ENCODE measurements at places on chromosomes 2 and 18.

GRCh38 chr18:54906331-54907185 lies 52.7 kb downstream of the CCDC68 start:
- no peak for DNase-seq

DNA sequence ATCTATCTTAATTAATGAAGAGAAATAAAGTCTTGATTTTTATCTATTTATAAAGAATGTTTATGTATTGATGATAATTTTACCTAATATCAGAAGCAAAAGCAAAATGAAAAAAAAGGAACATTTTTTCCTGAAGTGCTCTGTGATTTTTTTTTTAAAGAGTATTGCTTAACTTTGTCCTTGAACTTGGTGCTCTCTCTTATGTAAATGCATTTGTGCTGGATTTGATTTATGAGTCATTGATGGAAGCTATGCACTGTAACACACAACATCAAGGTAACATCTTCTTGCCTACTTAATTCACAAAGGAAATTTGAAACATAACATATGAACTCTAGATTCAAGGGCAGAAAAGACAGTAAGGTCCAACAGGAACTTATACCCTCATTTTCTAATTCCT lies 312.9 kb upstream of the CDH19 start:
- DNase-seq = no peak

- DNase-seq = no peak
Measured at GRCh38 chr2:86249579-86250391, 50.5 kb downstream of the MRPL35 start.

DNA sequence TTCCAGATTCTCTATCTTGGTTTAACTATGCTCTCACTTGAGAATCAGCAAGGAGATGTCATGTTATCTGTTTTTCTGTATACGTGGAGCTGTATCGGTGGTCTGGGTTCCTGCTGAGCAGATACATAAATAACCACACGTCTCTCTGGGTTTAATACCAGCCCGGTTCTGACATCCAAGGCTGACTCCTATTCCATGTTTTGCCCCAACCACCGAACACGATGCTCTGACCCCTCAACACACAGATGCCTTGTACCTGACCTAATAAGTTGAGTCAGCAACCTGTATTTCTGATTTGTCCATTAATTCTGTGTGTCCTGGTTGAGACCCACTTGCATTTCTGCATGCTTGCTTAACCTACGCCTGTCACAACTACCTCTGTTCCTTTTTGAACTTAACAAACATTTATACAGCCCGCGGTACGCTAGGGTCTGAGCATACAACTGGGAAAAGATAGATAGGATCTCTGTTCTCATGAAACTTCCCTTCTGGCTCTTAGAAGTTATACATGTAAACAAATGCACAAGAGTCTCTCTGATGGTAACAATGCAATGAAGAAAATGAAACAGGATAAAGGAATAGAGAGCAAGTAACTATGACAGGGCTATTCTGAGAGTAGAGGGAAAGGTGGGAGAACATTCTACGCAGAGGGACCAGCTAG lies 480.4 kb downstream of the PARD3B start:
- no peak for DNase-seq

DNA sequence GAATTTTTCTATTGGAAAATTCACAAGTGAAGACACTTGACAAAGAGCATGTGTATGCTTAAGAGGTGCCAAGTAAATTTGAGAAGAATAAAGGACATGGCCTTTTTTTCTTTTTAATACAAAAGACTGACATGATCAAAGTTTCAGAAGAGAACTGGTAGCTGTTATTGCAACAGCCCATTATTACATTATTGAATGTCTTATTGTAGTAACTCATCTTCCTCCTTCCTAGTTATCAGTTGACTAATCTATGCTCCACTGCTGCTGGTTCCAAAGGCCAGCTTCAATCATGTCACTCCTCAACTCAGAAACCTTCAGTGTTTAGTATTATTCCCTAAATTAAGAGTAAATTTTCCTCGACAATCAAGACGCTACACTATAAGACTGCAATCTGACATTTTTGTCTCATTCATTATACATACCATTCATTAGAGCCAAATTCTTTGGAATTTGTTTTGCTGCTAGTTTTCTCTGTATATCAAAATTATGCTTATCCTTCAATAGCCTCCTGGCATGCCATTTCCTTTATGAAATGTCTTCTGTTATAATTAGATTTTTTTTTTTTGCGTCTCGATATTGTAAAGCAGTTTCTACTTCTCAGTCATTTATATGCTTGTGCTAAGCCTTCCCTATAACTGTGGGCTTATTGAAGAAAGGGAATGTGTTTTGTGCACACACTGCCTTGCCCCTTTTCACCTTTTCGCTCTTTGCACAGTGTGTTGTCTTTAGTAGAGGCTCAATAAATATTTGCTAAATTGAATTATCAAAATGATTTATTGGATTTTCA lies 27.9 kb downstream of the ITGA4 start:
- DNase-seq = no peak

DNA sequence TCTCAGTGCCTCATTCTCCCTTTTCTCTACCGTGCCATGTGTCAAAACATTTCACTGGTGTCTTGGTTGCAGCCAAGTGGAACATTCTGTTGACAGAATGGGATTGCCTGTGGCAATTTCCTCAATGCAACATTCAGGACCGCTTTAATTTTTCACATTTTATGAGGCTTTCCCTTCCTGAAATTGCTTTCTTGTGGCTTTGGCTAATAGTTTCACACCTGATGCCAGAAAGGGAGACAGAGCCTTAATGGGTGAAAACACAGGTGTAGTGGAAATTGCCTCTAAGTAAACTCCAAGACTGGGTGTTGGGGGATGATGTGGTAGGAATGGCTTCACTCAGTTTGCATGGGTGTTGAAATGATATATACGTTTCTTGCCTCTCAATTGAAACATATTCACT lies 278.3 kb downstream of the TSN start:
- DNase-seq = no peak

GRCh38 chr2:224951723-224952481 lies 90.4 kb downstream of the DOCK10 start:
- DNase-seq = peak; percentile 52

GRCh38 chr18:11688972-11689668 lies at the start of gene GNAL:
GNAL (plus strand) TSS chr18:11689264; CDS start chr18:11689564, 300 bp downstream.
- peak; percentile 75 for DNase-seq

DNA sequence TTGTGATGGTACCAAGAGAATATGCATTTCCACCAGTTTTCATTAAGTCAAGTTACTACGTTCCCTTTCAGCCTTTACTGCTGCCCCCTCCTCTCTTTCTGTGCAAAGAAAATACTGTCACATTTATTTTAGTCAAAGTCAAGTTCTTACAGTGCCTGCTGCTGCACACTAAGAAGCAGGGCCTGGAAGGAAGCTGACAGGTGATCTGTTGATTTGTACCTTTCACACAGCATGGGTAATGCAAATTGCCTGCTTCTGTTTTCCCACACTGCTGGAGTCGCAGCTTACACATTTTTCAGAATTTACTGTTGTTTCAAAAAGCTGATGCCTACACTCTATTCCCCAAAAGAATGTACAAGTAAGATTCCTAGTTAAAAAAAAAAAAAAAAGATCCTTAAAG lies 48.7 kb upstream of the CD226 start:
- DNase-seq = no peak

DNA sequence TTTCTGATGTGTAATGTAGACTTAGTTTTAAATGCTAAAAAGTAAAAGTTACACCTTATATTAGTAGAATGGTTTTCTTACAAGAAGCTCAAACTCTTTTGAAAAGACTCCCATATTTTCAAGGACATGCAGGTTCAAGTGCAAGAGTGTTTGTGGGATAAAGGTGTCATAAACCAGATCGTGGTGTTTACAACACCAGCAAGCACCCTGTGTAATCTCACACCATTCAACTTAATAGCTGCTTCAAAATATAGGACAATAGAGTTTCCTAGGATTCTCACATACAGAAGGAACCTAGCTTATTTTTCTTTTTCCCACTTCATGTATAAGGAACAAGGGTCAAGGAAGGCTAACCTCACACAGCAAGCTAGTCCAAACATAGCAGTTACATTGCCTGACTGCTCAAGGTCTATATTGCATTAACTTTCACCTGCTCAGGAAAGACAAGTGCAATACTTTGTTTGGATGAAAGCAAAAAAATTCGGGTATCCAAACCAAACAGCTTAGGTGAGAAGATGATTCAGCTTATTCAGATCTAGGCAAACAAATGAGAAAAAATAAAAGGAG lies 172.3 kb downstream of the IKZF2 start:
- no peak for DNase-seq

DNA sequence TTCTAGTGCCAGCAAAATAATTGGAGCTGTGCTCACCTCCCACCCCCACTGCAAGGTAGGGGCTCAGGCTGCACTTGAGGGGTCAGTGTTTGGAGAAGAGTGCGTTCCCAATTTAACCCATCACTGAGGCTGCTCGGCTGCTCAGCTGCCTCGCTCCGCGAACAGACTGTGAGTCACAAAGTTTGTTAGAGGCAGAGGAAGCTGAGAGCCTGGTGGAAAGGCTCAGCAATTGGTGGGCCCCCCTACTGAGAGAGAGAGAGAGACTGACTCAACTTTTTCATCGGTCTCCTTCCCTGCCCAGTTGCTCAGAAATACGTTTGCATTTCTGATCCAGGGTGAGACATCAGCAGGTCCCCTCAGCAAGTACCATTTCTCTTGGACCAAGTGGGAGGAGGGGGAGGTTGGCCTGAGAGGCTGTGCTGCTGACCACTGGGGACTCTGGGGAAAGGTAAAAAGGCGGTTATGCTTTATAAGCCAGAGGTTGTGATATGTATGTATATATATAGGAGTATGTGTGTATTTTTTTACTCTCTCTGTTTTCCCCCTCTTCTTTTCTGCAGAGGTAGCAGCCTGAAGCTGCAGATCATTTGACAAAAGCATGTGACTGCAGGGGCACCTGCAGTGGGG lies 1.5 kb downstream of the EFR3B start:
- peak; percentile 61 for DNase-seq

GRCh38 chr2:176744146-176744545 lies 468.4 kb upstream of the HNRNPA3 start:
- DNase-seq = no peak

DNA sequence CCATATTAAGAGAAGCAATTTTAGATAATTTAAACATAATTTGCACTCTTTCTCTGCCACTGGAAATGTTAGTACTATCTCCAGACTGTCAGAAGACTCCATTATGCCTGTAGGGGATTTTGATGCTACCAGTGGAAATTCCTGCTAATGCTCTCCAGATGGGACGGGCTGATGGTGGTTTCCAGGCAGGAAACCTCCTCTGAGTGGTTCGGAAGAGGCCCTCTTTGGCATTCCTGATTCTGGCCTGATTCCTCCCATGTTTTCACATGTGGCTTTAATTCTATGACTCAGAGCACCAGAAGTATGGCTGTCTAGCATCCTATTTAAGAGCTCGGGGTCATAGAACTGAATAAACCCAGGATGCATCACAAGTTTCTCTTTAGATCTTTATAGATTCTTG lies 70.9 kb upstream of the ST6GAL2 start:
- DNase-seq = no peak

GRCh38 chr2:172863341-172863740 lies 127.7 kb downstream of the RAPGEF4 start:
- no peak for DNase-seq

DNA sequence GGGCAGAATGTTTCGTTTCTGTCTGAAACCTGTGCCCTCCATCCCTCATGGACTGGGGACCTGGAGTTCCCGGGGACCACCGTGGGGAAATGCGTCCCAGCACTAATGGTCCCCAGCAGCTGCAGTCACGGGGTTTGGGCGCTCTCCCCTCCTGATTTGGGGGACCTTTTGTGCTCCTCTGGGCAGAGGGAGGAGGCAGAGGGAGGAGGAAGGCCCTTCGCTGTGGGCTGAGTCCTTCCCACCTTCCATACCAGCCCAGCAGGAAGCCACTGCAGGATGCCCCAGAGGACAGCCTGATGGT lies 3.2 kb downstream of the GPR35 start:
- no peak for DNase-seq

Data from stimulated activated CD4-positive, alpha-beta T cell treated with anti-CD3 and anti-CD28 coated beads, Interleukin-2, amount 100 ng/mL, for 24 hours (primary cell).